NCI-H1930 (cell line): ENCODE measurements at places on chromosomes 16 and 17.

DNA sequence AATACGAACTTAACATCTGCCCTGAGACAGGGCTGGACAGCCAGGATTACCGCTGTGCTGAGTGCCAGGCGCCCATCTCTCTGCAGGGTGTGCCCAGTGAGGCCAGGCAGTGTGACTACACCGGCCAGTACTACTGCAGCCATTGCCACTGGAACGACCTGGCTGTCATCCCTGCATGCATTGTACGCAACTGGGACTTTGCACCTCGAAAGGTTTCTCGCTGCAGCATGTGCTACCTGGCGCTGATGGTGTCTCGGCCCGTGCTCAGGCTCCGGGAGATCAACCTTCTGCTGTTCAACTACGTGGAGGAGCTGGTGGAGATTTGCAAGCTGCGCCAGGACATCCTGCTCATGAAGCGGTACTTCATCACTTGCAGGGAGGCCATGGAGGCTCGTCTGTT is 33.7 kb downstream of the CDRT15L2 start:
- DNase-seq: no peak

GRCh38 chr16:73265124-73265837 is 217.4 kb upstream of the ZFHX3 start:
- no peak for DNase-seq

GRCh38 chr17:16491703-16492612 is at the start of gene LRRC75A:
TSS of gene LRRC75A (minus strand) at chr17:16492193. CDS start at chr17:16491990, 203 bp downstream.
- DNase-seq: peak; percentile 56

DNA sequence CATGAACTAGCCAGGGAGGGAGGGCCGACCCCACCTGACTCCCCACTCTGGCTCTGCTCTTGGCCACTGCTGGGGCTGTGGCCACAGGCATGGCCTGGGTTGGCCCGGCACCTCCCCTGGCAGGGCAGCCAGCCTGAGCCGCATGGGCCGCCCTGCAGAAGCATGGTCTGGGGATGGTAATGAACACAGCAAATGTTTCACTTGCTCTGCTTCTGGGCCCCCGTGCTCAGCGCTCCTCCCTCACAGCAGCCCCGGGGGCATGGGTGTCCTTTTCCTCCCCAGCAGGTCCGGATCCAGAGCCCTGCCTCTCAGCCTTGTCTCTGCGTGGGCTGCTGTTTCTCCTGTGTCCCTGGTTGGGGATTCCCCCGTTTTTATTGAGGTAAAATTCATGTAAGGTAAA is 30.9 kb upstream of the KCNJ12 start:
- no peak for DNase-seq

GRCh38 chr17:61486135-61487120 is 34.2 kb downstream of the TBX4 start:
- no peak for DNase-seq

DNA sequence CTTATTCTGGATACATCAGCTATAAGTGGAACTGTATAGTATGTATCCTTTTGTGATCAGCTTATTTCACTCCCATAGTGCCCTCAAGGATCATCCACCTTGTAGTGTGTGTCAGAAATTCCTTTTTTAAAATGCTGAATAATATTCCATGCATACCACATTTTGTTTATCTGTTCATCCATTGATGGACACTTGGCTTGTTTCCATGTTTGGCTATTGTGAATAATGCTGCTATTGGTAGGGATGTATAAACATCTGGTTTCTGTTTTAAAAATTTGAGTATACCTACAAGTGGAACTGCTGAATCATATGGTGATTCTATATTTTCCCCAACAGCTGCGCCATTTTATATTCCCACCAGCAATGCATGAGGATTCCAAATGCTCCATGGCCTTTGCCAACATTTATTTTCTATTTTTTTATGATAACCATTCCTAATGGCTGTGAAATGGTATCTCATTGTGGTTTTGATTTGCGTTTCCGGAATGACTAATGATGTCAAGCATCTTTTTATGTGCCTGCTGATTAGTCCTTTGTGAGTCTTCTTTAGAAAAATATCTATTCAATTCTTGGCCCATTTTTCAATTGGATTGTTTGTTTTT is 11.6 kb downstream of the RCVRN start:
- DNase-seq: no peak

- DNase-seq: no peak
Measured at GRCh38 chr17:5820721-5821456, 236.6 kb upstream of the NLRP1 start.

DNA sequence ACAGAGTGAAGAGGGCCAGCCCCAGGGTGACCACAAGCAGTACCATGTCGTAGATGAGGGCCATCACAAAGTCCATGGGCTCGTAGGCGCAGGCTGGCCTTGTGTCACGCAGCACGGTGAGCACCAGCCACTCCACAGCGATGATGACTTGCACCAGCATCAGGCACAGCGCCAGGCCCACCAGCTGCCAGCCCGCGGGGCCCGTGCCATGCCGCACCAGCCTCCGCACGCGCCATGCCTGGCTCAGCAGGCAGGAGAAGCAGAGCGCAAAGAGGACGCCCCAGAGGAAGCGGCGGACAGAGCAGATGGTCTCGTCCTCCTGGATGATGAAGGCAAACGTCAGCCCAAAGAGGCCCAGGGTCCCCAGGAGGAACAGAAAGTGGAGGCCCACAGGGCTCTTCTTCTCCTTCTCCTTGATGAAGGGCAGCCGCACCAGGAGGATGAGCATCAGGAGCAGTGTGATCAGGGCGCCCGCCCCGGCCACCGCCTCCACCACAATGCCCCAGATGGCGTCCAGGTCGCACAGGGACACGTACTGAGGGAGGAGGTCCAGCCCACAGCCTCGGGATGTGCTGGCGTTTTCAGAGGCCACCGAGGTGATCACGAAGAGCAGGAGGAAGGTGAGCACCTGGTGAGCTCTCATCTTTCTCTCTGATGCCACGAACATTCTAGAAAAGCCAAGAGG is 12.3 kb downstream of the GPRC5B start:
- no peak for DNase-seq

DNA sequence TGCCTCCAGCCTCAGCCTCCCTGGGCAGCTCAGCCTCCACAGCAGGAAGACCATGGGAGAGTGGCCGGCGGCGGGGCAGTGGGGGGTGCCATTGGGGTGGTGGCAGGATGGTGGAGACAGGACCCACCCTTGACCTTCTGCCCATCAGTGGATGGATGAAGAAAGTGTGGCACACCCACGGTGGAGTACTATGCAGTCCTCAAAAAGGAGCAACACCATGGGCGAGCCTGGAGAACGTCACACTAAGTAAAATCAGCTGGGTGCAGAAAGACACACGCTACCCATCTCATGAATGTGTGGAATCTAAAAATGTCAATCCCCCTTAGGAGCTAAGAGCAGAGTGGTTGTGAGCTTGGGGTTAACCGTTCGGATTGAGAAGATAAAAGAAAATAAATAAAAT is 34.8 kb upstream of the ACSF3 start:
- DNase-seq: no peak

DNA sequence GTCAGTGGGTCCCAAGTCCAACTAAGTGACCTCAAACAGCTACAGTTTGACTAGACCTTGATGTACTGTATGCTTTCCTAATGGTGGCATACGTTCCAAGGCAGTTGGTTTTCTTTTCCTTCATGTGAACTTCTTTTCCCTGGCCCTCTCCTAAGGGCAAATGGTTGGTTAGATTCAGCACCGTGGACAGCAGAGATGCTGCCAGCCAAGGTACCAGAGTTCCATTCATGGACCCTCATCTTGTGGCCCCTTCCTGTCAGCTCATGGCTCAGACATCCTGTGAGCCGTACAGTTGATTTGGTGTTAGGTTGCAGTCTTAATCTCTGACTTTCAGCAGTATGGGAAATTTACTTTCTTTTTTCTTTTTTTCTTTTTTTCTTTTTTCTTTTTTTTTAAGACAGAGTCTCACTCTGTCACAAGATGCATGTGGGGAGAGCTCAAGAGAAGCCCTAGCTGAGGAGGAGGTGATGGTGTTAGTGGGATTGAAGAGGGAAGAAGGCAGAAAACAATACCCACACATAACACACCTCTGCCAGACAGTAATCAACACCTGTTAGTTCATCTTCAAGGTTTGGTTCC is 122.4 kb downstream of the USP31 start:
- DNase-seq: no peak
